ENCODE measurements at places on chromosomes 7 and 10.

GRCh38 chr7:101021703-101022102 is 1.8 kb downstream of the MUC17 start:
- no peak for DNase-seq

DNA sequence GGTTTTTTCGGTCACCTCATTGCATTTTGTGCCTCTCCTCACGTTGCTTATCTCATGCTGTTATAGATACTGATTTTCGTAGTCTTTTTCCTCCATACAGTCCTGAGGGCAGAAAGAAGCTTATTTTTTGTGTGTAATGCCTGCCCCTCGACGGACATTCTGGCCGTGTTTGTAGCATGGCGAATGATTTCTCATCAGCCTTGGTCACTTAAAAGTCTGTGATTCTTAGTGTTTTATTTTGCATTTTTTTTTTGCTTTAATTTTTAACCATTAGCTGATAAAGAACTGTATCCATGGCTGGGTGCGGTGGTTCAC is 469 bp upstream of the NOC3L start:
- no peak for DNase-seq

DNA sequence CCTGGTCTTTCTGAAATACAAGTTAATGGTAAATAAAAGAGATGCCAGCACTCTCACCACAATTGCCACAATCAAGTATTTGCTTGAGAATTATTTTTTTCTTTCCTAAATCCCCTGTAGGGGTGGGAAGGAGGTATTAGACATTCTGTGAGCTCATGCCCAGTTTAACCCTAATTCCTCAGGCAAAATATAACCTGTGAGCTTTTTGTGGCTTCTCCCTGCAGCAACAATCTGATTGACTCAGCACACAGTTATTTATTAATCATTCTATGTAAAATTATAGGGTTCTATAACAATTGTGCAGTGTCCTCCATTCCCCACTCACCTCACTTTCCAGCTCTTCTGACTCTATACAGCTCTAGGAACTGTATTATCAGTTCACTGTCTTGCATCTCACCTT is 66.3 kb downstream of the GLI3 start:
- DNase-seq, result no peak

DNA sequence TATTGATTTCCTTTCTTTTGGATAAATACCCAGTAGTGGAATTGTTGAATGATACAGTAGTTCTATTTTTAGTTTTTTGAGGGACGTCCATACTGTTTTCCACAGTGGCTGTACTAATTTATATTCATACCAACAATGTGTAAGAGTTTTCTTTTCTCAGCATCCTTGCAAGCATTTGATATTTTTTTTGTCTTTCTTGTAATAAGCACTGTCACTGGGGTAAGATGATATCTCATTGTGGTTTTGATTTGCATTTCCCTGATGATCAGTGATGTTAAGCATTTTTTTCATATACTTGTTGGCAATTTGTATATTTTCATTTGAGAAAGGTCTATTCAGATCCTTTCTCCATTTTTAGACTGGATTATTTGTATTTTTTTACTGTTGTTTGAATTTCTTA is 308.7 kb downstream of the PTEN start:
- no peak for DNase-seq

GRCh38 chr10:74122060-74122459 is 28.6 kb downstream of the AP3M1 start:
- DNase-seq, result no peak
